WTC11 (cell line): ENCODE measurements at places on chromosomes 16 and 17.
A peak's percentile ranks its signal among the peaks of the same experiment; 100 is the strongest.

GRCh38 chr17:47252209-47252608 is 1.4 kb upstream of the ITGB3 start:
- no peak for DNase-seq

GRCh38 chr16:49854796-49855203 is 1.1 kb downstream of the ZNF423 start:
- DNase-seq, result peak; percentile 62

DNA sequence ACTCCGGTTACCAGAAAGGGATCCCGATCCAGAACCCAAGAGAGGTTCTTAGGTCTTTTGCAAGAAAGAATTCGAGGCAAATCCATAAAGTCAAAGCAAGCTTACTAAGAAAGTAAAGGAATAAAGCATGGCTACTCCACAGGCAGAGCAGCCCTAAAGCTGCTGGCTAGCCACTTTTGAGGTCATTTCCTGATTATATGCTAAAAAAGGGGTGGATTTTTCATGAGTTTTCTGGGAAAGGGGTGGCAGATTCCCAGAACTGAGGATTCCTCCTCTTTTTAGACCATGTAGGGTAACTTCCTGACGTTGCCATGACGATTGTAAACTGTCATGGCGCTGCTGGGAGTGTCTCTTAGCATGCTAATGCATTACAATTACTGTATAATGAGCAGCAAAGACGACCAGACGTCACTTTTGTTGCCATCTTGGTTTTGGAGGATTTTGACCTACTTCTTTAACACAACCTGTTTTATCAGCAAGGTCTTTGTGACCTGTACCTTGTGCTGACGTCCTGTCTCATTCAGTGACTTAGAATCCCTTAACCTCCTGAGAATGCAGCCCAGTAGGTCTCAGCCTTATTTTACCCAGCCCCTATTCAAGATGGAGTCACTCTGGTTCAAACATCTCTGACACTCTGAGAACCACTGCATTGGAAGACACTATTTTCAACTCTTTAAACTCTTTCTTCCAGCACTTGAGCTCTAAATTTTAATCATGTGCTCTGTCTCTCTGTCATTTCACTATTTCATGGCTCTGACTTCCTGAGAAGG is 203.6 kb upstream of the CACNG3 start:
- DNase-seq, result no peak

- no peak for DNase-seq
Observed at GRCh38 chr16:59758848-59759247, 1024.7 kb upstream of the GOT2 start.

- no peak for DNase-seq
Observed at GRCh38 chr16:88353691-88354090, 29.1 kb upstream of the ZNF469 start.

GRCh38 chr17:17844079-17844478 is 7.3 kb upstream of the SREBF1 start:
- DNase-seq, result no peak
